ENCODE measurements at places on chromosomes 6 and 20.
A peak's percentile ranks its signal among the peaks of the same experiment; 100 is the strongest.

DNA sequence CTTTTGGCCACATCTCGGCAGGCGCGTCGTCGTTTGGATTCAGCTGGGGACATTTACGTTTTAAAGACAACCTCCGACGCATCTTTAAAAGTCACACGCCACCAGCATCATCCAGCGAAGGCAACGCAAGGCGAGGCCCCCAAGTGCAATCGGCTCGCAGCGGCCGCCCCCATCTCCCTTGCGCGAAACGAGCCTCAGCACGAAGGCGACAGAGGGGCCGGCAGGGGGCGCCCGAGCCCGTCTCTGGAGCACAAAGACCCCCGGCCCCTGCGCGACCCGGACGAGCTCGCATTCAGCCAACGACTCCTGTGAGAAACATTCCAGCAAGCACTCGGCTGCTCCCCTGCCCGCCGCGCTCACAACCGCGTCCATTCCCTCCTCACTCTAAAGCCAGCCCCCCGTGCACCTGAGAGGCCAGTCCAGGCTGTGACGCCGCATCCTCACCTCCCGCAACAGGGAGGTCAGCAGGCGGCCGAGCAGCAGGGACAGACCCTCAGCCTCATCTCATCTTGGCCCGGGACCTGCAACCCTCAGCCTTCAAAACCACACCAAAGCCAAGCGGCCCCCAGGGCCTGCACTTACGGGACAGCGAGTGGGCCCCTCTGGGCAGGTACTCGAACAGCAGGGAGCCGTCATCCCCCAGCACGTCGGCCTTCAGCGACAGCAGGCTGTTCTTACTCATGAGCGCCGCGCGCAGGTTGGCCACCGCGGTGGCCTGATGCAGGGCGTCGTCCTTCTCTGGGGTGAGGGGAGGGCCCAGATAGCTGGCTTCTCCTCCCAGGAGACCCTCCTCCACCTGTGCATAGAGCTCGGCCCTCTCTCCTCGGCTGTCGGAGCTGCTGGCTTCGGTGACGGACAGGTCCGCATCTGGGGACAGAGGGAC lies 35.8 kb downstream of the SLC2A4RG start:
- peak; percentile 21 for DNase-seq

- no peak for DNase-seq
Measured at GRCh38 chr6:136822046-136822375, 381 bp upstream of the PEX7 start.

DNA sequence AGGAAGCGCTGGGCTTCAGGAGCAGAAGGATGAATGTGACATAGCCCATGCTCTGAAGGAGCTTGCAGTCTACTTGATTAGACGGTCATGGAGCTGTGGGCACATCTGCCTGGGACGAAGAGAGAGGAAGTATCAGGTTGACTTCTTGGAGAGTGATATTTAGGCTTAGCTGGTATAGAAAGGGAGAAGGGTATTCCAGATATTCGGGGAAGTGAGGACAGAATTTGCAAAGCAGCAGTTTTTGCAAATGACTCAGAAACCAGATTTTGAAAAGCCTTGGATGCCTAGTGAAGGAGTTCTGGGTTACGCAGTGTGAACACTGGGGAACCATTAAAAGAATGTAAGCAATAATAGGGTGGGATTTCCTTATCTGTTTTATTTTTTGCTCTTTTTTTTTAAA lies 60.7 kb downstream of the EYA4 start:
- no peak for DNase-seq

- DNase-seq, result no peak
Measured at GRCh38 chr6:164455835-164456234, 853.6 kb downstream of the C6orf118 start.

DNA sequence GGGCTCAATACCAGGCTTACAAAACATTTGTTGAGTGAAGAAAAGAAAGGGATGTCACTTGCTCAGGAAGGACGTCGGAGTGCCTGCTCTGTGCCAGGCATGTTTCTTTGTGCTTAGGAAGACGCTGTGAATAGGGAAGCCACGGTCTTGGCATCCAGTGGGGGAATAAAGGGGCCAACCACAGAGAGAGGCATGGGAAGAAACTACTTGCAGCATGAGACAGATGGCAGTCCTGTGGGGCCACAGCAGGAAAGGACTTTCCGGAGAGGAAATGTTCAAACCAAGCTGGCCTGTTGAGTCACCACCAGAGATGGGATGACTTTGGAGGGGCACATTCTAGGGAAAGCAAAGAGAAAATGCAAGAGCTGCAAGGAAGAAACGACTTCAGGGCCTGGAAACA lies 173.2 kb downstream of the CDH26 start:
- DNase-seq, result no peak

GRCh38 chr6:110875548-110876169 lies 1.1 kb downstream of the AMD1 start:
- DNase-seq, result peak; percentile 63

DNA sequence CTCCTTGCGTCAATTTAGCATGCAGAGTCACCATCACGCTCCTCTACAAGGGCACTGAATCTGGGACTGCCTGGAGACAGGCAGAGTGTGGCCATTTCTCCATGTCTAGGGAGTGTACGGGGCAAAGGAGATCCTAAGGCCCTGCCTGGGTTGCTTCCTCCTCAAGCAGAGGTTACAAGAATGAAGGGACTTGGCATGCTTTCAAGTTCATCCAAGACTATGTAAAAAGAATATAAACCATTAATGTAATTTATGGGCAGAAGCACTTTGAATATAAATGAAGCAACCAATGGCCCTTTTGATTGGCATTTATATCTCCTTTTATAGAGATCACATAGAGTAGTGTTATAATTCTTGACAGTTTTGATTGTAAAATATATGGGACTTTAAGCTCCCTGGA lies 137.5 kb downstream of the BTBD3 start:
- DNase-seq, result no peak

DNA sequence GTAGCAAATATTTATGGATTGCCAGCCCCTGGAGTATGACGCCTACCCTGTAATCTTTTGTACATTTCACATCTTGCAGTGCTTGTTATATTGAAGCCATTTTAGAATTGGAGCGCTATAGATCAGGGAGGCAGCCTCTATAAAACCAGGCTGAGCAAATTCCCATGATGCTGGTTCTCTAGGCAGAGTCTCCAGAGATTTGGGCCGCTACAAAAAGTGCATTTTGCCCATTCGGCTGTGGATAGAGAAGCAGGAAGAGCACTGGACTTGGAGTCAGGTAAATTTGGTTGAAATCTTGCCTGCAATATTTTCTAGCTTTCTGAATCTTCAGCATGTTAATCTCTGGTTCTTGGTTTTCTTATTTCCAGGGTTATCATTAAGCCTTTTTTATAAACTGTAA lies 2.0 kb downstream of the YWHAB start:
- no peak for DNase-seq

GRCh38 chr6:149354009-149354408 lies 36.5 kb downstream of the TAB2 start:
- no peak for DNase-seq

DNA sequence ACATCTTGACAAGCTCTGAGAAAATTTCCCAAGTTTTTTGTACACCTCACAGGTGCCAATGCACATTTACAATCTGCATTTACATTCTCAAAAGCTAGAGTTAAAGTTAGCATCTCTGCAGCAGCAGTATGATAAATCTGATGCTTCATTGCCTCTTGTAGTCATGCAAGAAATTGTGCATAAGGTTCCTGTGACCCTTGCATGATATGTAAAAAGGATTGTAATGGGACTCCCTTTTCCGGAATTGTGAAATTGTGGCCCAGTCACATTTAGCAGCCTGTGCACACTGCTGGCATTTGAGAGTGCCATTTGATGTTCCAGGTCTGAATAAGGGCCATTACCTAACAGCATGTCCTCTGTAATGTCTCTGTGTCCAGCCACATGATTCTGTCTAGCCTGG lies 24.1 kb downstream of the HLA-DRB1 start:
- DNase-seq, result no peak

GRCh38 chr20:34112600-34113101 lies 608 bp upstream of the EIF2S2 start:
- DNase-seq, result no peak
